ENCODE measurements at places on chromosomes 1 and 21.

GRCh38 chr1:197615693-197616011 is 159.6 kb downstream of the DENND1B start:
- no peak for DNase-seq

- no peak for DNase-seq
Observed at GRCh38 chr1:44464361-44464760, 59.3 kb downstream of the RNF220 start.

DNA sequence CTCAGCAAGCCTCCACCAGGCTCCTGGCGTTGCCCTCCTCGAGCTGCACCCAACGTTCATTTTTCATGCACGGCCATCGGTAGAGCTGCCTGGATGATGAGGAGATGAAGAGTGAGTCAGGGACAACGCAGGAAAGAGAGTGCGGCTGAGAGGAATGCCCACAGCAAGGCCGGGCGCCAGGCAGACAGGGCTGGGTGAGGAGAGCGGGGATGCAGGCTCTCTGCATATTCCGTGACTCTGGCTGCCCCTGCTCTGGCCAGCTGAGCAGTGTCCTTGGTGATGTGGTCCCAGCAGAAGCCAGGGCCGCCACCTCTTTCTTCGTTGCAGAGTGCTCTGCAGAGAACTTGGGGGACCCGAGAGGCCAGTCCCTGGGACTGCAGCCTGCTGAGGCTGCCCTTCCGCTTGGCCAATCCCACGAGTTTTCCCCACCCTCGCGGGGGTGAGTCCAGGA is 10.8 kb downstream of the UMODL1 start:
- no peak for DNase-seq

- no peak for DNase-seq
Observed at GRCh38 chr1:161196521-161197451, 2.1 kb downstream of the ADAMTS4 start.

GRCh38 chr1:44973645-44974044 is 12.8 kb downstream of the EIF2B3 start:
- no peak for DNase-seq

- no peak for DNase-seq
Observed at GRCh38 chr1:24724345-24725208, 20.7 kb upstream of the CLIC4 start.

GRCh38 chr1:159247266-159247665 is 42.6 kb downstream of the ACKR1 start:
- no peak for DNase-seq

DNA sequence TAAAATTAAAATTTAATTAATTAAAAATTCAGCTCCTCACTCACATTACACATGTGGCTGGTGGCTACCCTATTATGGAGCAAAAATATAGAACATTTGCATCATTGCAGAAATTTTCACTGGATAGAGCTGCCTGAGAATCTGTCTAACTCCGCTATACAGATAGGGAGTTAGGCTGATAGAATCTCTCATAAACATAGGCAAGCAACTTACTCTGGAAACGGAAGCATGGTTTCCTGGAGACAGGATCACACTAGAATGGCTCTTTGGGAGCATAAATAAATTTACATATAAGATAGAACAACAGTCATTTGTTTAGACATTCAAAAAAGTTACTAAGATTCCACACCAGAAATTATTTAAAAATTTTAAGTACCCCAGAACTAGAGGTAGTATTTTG is 12.2 kb upstream of the LAMC2 start:
- no peak for DNase-seq

DNA sequence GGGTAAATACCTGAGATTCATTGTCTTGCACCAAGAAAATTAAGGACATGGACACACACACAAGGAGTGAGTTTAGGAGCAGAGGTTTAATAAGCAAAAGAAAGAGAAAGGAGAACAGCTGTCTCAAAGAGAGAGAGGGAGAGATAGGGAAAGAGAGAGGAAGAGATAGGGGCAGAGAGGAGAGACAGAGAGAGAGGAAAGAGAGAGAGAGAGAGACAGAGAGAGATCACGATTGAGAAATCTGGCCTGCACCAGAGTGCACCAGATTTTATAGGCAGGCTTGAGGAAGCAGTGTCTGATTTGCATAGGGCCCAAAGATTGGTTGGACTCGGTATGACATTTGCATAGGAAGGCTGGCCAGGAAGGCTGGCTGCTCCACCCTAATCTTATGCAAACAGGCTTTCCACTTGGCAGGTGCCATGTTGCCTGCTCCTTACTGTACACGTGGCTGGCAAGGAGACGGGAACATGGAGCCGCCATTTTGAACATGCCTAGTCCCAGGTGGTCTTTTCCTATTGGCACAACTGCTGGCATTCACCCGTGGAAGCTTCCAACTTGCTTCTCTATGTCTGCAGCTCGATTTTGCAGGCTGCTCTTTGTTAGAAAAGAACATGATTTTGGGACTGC is 419.9 kb downstream of the ZP4 start:
- no peak for DNase-seq

GRCh38 chr1:211892577-211892976 is 62.0 kb upstream of the LPGAT1 start:
- no peak for DNase-seq

Data from activated effector memory CD4-positive, alpha-beta T cell treated with Interleukin-2 at 50 U/mL for 16 hours (primary cell).